ENCODE measurements at places on chromosomes 3 and 15.

DNA sequence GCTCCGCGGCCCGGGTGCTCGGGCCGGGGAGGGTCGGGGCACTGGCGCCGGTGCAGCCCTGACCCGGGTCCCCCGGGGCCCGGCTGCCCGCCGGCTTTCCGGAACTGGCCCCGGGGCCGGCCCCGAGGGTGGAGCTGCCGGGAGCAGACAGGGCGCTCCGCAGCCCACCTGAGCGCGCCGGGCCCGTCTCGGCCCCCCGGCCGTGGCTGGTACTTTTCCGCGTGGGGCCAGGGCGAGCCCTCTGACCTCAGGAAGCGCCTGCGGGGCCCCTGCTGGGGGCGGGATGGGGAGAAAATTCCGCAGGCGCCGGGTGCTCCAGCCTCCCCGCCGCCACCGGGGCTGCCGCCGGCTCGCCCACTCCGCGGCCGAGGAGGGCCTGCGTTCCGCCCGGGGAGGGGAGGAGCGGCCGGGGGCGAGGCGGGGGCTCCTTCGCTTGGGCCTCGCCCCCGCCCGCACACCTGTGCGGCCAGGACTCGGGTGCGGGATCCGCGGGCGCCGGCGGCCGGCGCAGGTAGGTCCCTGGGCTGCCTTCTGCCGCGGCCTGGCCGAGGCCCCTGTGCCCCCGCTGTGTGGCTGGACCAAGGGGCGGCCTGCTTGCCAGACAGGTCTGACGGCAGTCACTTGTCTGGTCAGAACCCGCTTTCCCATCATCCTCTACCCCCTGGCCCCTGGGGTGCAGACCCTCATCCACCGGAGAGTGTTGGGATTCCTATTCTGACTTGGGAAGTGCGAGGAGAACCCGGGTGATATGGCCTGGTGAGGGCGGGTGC is 3.5 kb downstream of the FURIN start:
- DNase-seq, result no peak

GRCh38 chr3:180680097-180680430 is 775 bp upstream of the CCDC39 start:
- peak; percentile 18 for DNase-seq

DNA sequence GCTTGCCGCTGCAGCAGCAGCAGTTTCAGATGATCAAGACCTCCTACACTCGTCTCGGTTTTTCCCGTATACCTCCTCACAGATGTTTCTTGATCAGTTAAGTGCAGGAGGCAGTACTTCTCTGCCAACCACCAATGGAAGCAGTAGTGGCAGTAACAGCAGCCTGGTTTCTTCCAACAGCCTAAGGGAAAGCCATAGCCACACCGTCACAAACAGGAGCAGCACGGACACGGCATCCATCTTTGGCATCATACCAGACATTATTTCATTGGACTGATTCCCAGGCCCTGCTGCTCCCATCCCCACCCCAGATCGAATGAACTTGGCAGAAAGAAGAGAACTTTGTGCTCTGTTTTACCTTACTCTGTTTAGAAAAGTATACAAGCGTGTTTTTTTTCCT is 17.6 kb downstream of the CALML4 start:
- peak; percentile 49 for DNase-seq

GRCh38 chr3:119643528-119643927 is 16.9 kb downstream of the POPDC2 start:
- no peak for DNase-seq

GRCh38 chr3:49602877-49603411 is 48.7 kb downstream of the BSN start:
- no peak for DNase-seq
